ENCODE measurements at places on chromosomes 12 and 14.

DNA sequence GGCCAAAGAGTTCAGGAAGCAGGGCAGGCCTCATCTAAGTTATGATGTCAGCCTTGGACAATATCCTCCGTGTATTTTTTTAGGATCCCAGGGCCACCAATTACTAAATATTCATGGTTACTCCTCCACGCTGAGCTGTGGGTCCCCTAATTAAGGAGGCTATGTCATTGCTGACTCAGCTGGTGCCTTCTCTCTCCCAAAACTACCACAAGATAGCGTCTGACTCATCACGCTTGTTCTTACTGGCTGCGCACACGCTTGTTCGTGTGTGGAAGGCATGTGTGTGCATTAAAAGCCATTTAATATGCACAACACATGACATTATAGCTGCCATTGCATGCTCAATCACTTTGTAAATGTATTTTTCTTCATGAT is 78.3 kb downstream of the GSC start:
- no peak for DNase-seq

DNA sequence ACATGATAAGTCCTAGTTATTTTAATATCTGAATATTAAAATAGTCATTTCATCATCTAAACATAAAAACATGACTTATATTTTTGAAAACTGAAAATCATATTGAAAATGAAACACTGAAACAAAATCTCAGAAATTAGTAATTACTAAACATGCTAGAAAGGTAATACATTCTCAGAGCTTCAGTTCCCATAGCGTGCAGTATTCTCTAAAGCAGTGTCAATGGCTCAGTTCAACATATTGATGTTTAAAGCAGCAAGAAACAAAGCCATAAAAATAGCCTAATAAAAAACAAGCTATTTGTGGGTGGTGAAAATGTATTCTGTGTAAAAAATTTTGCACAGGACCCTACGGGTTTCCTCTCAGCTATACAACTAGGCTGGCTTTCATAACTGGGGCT is 1337.4 kb downstream of the FSCB start:
- DNase-seq = no peak

DNA sequence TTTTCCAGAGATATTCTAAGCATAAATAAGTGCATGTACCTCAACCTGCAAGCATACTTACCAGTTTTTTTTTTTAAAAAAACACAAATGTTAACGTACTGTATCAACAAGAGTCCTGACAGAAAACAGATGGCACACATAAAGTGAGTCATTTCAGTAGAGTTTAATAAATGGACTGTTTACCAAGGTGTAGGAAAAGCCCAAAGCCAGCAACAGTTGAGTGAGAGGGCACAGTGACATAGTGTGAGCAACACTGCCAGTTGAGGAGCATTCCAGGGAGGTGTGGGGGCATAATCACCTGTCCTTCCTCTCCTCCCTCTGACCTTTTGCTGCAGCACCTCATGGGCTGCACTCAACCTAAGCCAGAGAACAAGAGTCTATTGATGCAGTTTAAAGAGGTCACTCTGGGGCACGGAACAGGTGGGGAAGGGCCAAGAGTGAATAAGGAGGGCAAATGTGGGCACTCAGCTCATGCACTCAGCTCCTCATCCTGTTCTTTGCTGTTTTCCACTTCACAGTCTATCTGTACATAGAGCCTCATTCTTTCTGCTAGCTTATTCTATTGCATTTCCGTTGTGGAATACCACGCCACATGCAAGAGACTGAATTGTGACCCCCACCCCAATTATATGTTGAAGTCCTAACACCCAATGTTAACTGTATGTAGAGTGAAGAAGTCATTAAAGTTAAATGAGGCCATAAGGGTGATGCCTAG is 29.3 kb downstream of the DHRS2 start:
- no peak for DNase-seq

- no peak for DNase-seq
These were observed 180.6 kb upstream of the PRMT8 start for GRCh38 chr12:3310271-3311026.

DNA sequence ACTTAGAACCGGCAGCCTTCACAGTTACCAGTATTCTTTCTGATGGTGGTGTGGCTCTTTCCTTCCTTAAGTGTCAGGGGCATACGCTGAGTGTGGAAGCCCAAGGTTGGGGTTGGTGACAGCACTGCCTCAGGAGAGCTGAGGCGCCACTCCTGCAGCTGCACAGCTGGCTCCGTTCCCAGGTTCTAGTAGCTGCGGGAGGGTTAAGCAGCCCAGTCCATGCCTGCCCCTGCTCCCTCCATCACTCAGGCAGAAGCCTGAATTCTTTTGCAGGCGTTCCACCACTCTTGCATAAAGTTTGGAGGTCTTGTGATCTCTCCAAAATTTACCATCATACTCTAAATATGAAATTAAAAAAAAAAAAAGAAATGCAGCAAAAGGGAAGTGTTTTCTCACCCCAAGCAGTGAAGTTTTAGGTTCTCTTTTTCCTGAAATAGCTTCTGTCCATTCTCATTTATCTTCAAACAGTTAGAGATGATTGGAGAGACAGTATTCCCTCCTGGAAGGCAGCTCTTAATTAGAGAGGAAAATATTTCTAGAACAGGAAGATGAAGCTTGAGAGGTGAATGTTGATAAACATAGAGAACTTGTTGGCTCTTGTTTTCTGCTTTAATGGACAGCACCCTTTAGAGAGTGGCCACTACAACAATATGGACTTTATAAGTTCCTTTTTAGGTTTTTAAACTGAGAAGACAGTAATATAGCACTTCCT is 136.1 kb downstream of the FGD4 start:
- DNase-seq = no peak

DNA sequence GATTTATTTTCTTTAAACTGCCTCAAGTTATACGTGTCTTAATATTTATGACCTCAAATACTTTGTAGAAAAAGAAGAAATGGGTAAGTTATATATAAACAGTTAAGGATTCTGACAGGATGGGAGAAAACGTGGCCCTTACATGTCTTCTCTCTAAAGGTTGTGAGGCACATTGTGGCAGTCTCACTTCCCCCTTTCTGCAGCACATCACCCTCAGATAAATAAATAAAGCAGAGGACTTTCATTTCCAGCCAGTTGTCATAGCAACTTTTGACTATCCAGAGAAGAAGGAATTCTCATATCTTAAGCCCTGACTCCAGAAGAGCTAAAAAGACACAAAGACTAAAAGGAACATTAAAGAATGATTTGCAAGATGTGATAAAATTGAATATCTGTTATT is 28.8 kb upstream of the CEP83 start:
- no peak for DNase-seq

- no peak for DNase-seq
These were observed 47.5 kb downstream of the GARIN6 start for GRCh38 chr12:99695050-99695449.

GRCh38 chr12:26831951-26832821 is 808 bp downstream of the ITPR2 start:
- no peak for DNase-seq

DNA sequence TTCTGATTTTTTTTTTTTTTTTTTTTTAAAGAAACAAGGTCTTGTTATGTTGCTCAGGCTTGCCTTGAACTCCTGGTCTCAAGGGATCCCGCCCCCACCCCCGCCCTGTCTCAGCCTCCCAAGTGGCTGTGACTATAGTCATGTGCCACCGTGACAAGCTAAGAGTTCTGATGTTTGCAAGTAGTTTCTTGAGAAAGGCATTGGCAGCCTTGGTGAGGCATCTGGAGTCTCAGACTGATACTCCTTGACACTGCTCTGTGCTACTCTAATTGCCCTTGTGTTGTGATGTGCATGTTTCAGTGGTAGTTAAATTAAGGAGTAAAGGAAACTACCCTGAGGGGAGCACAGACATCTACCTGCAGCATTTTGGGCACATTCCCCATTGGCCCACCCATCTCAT is 46.2 kb upstream of the OR4E1 start:
- no peak for DNase-seq

- DNase-seq = no peak
These were observed 13.4 kb downstream of the DEPDC4 start for GRCh38 chr12:100253437-100253836.

DNA sequence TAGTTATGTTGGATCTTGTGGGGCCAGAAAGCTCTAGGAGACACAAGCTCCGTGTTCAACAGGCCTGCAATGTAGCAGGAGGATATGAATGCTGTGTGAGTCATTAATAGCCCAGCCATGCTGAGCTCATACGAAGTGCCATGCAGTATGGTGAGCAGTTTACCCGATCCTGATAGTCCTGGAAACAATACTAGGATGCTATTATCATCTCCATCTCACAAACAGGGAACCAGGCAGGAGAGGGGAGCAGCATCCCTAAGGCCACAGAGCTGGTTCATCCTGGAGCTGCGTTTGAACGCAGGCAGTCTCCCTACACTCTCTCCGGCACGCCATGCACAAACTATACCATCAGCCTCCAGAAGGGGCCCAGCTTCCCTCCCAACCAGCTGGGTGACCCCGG is 20.5 kb downstream of the TTC7B start:
- DNase-seq = peak; percentile 71

DNA sequence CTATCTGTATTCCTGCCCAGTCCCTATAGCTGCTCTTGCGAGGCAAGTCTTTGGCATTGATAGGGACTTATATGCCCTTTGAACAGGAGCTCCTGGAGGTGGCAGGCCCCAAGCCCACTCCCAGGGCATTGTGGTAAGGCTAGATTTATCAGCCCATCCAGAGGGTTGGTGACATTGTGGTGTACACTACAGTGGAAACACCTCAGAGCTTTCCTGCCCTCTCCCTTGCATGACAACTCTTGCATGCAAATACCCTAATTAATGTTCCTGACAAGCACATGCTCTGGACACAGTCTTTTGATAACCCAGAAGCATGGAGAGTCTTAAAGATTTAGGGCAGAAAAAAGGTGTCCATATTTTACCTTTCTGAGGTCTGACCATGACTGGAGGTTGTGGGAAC is 815 bp upstream of the RIPK3 start:
- no peak for DNase-seq

GRCh38 chr12:8817856-8818255 is 4.6 kb upstream of the A2ML1 start:
- no peak for DNase-seq

DNA sequence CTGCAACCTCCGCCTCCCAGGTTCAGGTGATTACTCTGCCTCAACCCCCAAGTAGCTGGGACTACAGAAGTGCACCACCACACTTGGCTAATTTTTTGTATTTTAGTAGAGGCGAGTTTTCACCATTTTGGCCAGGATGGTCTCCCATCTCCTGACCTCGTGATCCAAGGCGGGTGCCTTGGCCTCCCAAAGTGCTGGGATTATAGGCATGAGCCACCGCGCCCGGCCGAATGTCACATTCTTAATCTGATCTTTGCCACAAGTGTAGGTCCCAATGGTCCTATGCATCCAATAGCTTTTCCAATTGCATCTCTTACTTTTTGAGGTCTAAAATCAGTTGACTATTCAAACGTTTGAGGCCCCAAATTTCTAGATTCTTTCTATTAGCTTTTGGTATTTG is 676.0 kb downstream of the SLC16A7 start:
- no peak for DNase-seq

- DNase-seq = no peak
These were observed 342.5 kb downstream of the EMP1 start for GRCh38 chr12:13539051-13539450.

GRCh38 chr14:50319293-50319692 is 7.2 kb downstream of the DMAC2L start:
- DNase-seq = no peak

GRCh38 chr14:70935135-70935534 is 27.9 kb downstream of the PCNX1 start:
- no peak for DNase-seq

DNA sequence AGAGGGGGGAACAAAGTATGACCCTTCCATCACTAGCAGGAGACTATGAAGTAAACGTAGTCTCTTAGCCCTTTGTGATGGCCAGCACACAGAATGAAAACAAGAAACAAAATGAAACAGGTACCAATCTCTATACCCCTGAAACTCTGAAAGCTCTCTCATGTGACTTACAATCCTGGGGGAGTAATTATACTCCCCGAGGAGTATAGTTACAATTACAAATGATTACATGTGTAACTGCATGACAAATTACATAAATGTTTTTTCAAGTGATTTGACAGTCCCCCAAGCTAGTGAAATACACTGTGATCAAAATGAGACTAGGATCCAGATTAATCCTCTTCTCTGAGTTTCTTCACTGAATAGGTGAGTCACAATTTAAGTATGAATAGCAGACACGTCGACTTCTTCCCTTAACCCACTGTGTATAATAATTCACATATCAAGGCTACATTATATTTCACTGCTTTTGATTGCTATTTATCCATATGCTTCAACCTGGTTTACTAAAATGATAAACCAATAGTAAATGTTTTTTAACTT is 74.0 kb downstream of the SPTSSA start:
- DNase-seq = no peak

DNA sequence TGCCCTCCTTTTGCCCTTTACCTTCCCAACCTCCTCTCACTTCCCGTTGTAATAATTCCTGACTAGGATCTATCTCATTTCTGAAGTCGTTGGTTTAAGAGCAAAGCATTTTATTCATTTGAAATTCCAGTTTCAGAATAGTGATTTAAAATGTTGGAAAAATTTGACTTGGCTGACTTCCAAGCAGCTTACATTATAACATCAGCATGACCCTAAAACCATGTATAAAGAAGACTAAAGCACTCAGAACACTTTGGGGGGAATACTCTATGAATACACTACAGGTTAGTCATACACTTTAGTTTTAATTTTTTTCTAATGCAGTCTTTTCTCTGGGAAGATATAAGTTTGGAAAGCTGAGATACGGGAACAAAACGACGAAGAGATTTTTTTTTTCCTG is 161.1 kb downstream of the BTG1 start:
- peak; percentile 50 for DNase-seq

DNA sequence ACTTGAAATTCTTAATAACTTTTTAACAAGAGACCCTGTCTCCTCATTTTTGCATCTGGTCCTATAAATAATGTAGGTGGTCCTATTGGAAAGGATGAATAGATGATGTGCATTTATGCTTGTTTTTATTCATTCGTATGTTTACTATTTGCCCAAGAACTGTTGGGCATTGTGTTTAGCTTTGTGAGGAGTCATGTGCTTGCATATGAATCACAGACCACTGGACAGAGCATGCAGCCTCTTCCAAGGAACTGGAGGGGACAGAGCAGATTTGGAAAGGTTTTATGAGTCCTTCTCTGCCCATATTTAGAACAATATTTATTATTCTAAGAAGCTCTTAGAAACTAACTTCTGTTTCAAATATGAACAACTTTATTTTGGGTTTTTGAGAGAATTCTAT is 414.0 kb downstream of the SOX5 start:
- no peak for DNase-seq

DNA sequence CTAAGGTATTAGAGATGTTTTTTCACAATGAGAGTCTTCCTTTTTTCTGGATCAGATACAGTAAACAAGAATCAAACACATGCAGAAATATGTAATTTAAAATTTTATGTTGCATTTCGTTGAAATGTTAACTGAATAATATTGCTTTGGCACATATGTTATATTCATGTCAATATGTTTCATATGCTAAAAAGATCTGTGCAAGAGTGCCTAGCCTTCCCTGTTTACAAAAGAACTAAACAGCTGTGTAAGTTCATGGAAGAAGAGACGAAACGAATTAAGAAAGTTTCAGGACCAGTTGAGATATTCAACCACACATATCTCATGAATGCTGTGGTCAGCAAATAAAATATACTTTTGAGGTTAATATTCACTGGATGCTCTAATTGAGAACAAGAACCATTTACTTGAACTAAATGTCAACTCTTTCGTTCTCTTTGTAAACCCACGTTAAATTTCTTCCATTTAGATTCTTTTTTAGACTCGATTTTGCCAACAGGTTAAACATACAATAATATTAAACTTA is 289.5 kb downstream of the FOXG1 start:
- no peak for DNase-seq

GRCh38 chr12:3123729-3124128 is 46.5 kb downstream of the TSPAN9 start:
- no peak for DNase-seq

Measured in non-pigmented ciliary epithelial cell (primary cell).